Brain (organoid and tissue), 16 donors: ENCODE measurements at places on chromosomes 3 and 15. TPM values are rescaled to one million over a fixed set of nuclear protein-coding genes. Genes with fewer than 3 reads are reported as not detected.

DNA sequence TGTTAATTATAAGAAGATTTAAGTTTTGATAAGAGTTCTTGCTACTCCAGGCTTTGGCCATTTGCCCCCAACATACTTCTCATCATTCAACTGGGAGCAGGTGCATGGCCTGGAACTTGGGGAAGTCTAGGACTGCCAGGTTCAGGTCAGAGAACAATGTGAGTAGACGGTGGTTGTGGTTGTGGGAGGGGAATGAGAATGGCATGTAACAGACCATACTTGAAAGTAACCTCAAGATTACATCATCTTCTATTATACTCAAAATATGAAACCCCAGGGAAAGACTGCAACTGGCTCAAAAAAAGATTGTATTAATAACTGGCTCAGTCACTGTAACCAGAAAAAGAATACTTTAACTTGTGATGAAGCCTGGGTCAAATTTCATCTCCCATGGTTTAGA is 364.9 kb upstream of the DPPA4 start:
- DNase-seq, result no peak

GRCh38 chr3:3589715-3590130 is 209.5 kb upstream of the LRRN1 start:
- no peak for DNase-seq

- DNase-seq, result no peak
Observed at GRCh38 chr3:58418227-58418626, 15.4 kb downstream of the PDHB start.

GRCh38 chr15:89087161-89087829 is 961 bp upstream of the ABHD2 start:
- no peak for DNase-seq

GRCh38 chr15:78716651-78717050 is 75.6 kb upstream of the CHRNB4 start:
- DNase-seq, result no peak

- DNase-seq, result peak; percentile 33
Observed at GRCh38 chr15:74958320-74958907, 1.8 kb upstream of the RPP25 start.

DNA sequence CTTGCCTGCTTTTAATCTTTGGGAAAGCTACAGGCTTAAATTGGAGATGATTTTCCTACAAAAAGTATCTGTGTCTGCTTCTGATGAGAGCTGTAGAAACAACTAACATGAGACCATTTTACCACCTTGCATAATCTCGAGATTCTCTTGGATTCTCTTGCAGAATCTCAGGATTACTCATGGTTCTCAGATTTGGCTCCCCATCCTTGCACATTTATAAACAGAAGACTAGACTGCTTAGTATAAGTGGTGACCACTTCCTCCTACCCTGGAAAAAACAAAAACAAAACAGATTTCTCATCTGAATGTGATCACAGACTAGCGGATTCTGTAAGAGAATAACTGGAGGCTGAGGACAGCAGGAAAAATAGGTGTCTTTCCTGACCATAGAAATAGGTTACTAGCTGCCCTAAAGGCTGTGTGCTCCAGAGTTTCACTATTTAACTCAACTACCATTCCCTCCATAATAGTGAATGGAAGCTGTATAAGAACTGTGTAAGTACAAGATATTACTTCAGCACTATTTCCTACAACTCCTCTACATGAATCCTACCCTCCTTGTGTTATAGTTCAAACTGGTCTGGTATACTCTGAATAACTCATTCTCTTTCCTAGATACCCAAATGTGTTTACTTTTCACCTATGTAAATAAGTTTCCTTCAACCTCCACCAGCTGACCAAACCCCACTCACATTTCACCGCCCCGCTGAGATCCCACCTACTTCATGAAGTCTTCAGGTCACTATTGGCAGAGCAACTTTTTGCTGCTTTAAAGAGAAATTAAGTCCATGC is 122.2 kb upstream of the C2CD4B start:
- DNase-seq, result no peak

GRCh38 chr15:77546050-77546501 is 86.6 kb downstream of the LINGO1 start:
- DNase-seq, result no peak

GRCh38 chr15:101127506-101128076 is 124.3 kb downstream of the CHSY1 start:
- DNase-seq, result peak; percentile 56

DNA sequence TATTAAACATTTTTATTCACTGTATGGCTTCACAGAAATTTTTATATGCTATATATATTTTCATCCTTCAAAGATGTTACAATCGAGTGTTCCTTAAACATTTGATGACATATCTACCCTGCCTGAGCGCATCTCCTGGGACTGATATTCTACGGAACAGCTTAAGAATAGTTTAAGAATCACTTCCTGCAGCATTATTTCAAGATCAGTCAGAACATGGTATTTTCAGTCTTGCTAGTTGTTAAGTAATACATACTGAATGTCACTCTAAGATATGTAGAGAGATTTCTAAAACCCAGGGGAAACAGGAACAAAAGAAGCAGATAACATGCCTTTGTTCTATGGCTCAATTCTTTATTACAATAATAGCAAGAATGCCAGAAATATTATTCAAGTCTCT is 8.7 kb downstream of the COL8A1 start:
- no peak for DNase-seq

DNA sequence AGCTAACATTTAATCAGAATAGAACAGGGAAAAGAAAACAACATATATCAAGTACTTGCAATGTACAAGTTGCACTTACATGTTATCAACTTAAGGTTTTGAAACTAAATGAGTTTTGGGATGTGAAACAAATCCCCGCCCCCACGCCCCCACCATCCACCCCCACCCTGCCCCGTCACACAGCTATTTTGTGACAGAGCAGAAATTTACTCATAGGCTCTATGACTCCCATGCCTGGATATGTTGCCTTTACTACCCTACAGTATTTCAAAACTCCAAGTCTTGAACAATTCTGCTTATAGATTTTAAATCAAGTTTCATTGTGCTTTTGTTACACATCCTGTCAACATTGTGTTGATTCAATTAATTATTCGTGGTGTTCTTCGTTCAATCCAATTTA is 18.1 kb upstream of the IL1RAP start:
- DNase-seq, result no peak

- DNase-seq, result peak; percentile 33
Observed at GRCh38 chr15:57220205-57220604, 156.1 kb upstream of the CGNL1 start.

DNA sequence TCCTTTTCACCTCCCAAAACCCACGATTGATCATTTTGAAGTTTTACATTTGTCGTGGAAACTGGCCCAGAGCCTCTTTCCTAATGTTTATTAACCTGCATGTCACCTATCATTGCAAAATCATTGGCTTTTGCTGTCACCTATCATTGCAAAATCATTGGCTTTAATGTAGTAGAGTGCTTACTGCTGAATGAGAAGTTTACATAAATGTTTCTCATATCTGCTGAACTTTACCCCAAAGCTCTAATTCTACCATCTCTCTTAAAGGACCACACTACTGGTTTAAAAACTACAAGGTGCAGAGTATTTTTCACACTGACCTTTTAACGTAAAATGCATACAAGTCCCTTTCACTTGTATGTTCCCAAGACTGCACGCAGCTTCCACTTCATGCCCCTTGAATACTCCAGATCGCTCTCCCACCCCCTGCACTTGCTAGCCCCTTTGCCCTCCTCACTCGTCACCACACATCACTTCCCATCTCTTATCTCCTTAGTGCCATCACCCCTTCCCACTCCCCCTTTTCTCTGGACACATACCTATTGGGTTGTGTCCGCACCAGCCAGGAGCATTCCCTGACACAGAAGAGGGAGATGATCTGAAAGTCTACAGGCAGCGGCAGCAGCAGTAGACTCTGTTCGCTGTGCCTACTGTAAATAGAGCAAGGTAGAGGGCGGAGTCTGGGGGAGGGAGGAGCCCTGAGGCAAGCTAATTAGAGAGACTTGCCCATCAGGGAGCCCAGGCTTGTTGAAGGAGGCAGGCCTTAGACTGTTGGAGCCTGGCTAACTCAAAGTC is 30.2 kb upstream of the ATOSA start:
- DNase-seq, result peak; percentile 74

- DNase-seq, result no peak
Observed at GRCh38 chr3:18774319-18775088, 349.4 kb upstream of the SATB1 start.

GRCh38 chr15:64851503-64851840 is 9.8 kb downstream of the PLEKHO2 start:
- DNase-seq, result no peak

- no peak for DNase-seq
Observed at GRCh38 chr3:129016356-129016719, 15.2 kb downstream of the EFCC1 start.

DNA sequence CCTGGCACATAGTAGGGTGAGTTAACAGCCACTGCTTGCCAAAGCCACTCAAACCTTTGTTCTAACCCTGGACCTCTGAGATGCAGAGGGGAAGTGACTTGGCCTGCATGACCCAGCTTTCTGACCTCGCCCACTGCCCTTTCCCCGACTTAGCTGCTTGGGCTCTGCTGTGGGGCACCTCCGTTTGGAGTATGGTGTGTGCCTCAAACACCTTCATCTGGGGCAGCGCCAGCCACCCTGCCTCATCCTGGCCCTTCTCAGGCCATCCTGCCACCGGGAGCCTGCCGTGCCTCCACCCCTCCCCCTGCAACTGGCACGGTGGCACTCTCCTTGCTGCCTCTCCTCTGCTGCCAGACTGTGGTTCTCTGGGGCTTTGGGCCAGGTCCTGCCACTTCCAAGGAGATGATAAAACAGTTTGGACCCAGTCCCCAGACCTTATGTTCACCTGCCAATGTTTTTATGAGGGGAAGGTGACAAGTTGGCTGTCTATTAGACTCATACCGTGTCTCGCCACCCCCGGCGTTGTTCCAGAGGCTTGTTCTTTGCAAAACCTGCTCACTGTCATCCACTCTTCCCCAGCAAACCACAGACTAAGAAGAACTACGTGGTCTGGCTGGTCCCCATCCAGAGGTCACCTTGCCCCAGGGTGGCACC is 32.2 kb downstream of the SLC6A6 start:
- no peak for DNase-seq

DNA sequence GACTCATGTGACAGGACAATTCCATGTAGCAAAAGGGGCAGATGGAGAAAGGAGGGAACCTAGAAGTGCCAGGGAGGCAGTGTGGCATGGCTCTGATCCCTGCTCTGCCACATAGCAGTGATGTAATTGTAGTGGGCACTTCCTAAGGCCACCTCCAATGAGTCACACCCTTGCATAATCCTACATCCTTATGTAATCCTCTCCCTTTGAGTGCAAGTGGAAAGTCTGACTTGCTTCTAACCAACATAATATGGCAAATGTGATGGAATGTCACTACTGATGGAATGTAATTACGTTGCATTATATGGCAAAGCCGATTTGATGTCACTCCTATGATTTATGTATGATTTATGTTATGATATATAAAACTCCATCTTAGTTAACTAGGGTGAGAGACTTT is 72.9 kb upstream of the ATP2C1 start:
- no peak for DNase-seq

DNA sequence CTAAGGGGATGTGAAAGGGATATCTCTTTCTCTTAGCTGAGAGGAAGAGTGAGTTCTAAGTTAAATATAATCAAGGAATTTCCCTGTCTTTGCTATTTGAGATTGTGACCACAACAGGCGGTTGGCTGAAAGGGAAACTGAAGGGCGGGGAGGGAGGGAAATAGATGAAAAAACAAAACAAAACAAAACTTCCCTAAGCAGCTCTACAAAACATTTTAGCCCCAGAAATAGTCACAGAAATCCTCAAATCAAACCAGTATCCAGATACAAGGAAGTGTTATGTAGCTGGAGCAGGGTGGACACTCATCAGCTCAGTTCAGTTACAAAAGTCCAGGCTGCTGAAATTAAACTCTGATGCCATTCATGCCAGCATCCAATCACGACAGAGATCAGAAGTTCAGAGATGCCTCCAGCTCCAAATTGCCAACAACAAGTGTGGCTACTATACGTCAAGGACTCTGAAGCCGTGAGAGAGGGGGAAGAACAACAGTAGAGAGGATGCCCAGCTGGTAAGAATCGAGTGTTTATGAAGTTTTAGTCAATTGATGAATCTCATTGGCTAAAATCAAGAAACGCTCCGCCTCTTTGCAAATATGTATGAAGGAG is 319 bp upstream of the TP63 start:
- no peak for DNase-seq

DNA sequence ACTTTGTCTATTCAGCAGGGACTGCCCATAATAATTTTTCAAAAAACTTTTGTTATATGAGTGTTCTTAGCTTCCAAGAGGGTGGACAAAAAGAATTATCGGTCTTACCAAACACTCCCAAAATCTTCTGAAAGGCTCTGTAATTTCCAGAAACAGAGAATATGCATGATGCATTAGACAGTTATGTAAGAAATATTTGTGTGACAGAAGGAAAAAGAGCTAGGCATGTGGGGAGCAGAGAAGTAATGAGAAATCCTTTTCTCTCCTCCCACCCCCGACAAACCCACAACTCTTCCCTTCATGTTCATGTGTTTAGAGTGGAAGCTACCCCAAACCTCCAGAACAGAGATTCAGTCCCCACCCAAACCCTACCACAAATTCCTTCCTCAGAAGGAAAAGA is 86.8 kb downstream of the MYO5A start:
- DNase-seq, result no peak

DNA sequence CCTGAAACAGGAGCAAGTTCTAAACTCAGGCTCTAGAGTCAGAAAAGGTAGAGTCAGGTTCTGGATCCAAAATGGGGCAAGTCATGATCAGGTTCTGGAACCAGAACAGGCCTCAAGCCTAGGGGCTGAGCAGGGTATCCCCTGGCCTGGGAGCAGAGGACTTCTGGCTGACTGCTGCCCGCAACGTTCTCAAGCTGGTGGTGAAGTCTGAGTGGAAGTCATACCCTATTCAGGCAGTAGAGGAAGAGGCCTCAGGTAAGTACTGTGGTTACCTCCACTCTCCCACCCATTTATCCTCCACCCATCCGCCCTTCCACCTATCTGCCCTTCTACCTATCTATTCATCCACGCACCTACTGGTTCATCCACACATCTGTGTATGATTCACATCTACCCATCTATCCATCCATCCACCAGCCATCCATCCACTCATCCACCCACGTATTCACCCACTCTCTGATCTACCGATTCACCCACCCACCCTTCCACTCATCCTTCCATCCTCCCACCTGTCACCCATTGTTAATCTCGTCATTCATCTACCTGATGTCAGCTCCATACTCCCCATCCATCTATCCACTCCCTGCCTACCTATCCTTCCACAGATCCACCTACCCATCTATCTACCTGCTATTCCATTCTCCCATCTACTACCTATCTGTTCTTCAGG is 8.7 kb downstream of the TTLL3 start:
- no peak for DNase-seq

- DNase-seq, result no peak
Observed at GRCh38 chr3:54527953-54528352, 399.9 kb downstream of the LRTM1 start.

The ITIH3 gene
- polyA plus RNA-seq, result 0.54 TPM

The PRR20G gene
- polyA plus RNA-seq, result not detected

The TRPM1 gene
- polyA plus RNA-seq, result not detected

The EPB42 gene
- polyA plus RNA-seq, result not detected

The SLC12A8 gene
- polyA plus RNA-seq, result 0.93 TPM

The TYRO3 gene
- polyA plus RNA-seq, result 72.1 TPM

The MEX3B gene
- polyA plus RNA-seq, result 15.7 TPM

The CCR9 gene
- 0.25 TPM for polyA plus RNA-seq

The TMEM212 gene
- polyA plus RNA-seq, result not detected
